ENCODE measurements at places on chromosomes 4 and X. TPM values are rescaled to one million over a fixed set of nuclear protein-coding genes. Genes with fewer than 3 reads are reported as not detected.

- no peak for DNase-seq
Observed at GRCh38 chrX:136674270-136674985, 26.5 kb downstream of the CD40LG start.

The RELL1 gene
- 136 TPM for total RNA-seq

- no peak for DNase-seq
Observed at GRCh38 chr4:138275963-138276621, 33.9 kb upstream of the SLC7A11 start.

- DNase-seq = no peak
Observed at GRCh38 chr4:115678425-115678941, 565.1 kb upstream of the NDST4 start.

The SPANXC gene
- total RNA-seq = not detected

GRCh38 chr4:42547805-42548204 lies 109.1 kb downstream of the ATP8A1 start:
- DNase-seq = no peak

DNA sequence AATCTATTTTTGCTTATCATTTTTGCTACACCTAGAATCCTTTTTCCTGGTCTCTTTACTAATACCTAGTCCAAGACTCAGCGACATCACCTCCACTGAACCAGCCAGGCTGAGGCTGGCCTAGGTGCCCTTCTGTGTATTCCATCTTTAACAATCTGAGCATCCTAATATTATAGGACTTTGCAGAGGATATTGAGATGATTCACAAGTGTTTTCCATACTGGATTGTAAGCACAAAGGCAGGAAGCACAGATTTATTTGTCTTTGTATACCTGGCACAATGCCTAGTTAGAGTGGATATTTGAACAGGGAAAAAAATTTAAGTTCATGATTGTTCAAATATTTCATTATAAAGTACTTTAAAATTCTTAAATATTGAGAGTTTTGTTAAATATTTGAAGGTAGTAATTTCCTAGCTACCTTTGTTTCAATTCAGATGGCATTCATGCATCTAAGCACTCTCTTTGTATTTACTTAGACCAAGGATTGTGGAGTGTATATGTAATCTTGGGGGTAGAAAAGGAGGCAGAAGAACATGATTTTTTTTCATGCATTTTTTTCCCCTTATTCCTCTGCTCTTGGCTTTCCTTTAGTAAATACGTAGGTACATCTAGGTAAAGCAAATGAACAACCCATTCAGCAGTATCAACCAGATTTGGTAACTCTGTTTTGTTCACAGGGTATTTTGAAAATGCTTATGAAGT lies 18.4 kb downstream of the SMARCA5 start:
- no peak for DNase-seq

DNA sequence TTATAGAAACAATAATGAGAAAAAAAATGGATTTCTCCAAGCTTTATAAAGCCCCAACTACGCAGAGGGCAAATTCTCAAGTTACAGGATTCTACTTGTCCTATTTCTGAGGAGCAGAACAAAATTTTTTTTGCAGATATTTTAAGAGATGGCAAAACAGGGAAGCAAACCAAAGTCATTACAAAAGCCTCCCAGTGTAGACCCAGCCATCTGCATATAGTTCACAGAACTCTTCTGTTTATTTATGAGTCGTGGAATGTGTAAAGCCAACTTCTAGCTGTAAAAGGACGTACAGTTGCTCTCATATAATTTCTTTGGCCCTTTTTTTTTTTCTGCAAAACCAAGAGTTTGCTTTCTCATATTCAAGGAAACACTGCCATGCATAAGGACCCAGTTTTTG lies 120.4 kb downstream of the PCDH7 start:
- no peak for DNase-seq

DNA sequence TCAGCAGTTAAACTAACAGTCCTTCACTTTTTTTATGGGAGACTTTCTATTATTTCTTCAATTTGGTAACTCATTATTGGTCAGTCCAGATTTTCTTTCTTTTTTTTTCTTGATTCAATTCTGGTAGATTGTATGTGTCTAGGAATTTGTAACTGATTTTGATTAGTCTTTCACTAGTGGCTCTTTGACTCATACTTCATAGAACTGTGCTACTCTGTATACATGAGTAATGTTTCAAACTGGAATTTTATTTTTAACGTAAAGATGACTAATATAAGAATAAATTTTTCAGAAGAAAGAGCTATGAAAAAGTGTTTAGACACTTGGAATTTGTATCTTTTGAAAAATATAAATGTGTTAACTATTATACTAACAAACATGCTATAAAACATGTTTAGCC lies 813.0 kb downstream of the TRAM1L1 start:
- no peak for DNase-seq

GRCh38 chr4:78749972-78750727 lies 26.0 kb upstream of the BMP2K start:
- no peak for DNase-seq

DNA sequence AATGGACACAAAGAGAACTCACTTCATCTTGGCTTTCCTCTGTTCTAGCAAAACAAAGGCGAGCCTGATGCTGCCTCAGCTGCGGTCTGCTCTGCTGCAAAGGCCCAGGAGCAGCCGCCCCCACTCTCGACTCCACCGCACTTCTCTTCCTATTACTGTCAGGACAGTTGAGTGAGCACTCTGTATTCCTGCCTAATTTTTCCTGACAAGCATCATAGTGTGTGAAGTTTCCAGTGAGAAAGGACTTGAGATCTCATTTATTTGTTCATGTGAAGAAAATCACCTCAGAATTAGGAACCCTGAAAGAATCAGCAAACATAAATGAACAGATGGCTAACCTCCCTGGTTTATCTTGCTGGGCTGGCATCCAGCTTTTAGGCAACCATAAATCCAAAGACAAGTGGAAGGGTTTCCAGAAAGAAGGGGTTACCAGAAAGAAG lies 15.6 kb downstream of the SCARB2 start:
- peak; percentile 64 for DNase-seq
